Small intestine (tissue), 16 donors: ENCODE measurements at places on chromosomes 2 and 18.

DNA sequence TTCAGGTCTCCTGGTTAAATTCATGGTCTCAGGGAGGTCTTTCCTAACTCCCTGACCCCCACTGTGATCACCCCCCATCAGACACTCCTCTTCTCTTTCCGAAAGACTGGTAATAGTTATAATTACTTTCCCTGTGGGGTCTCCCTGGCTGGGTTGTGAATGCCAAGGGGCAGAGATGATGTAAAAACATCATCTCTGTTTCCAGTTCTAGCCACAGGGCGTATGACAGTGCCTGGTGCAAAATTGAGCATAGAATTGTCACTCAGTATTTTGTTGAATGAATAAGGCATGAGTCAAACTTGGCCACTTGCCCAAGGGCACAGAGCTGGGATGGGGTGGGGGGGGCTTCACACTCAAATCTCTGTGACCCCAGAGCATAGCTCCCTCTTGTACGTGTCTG lies 65.2 kb downstream of the LTBP1 start:
- no peak for DNase-seq

GRCh38 chr2:3005859-3006501 lies 371.6 kb downstream of the EIPR1 start:
- DNase-seq = no peak

- no peak for DNase-seq
Observed at GRCh38 chr2:67835266-67835665, 227.5 kb downstream of the C1D start.

DNA sequence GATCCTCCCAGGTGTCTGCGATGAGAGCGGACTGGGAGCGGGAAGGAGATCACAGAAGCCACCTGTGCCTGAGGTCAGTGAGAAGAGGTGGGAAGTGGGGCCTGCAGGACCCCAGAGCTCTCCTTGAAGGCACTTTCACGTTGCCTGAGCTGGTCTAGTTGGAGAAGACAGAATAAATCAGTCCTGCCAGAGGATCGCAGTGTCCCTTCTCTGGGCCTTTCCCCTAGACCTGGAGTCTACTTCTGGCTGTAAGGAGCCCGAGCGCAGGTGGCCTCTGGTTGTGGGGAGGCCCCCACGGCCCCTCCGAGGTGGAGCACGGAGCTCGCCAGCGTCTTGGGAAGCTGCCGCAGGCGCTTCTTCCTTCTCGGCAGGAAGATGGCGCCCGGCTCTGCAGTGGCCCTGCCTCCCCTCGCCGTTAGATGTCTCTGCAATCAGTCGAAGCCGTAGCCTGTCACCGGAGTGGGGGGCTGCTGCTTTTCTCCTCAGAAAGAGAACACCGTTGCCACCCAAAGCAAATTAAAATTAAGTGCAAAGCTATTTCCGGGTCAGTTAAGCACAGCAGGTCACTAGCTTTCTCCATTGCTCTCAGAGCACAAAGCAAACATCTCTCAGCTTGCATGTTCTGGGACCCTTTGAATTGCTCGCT lies 212.0 kb upstream of the MYT1L start:
- DNase-seq = no peak

DNA sequence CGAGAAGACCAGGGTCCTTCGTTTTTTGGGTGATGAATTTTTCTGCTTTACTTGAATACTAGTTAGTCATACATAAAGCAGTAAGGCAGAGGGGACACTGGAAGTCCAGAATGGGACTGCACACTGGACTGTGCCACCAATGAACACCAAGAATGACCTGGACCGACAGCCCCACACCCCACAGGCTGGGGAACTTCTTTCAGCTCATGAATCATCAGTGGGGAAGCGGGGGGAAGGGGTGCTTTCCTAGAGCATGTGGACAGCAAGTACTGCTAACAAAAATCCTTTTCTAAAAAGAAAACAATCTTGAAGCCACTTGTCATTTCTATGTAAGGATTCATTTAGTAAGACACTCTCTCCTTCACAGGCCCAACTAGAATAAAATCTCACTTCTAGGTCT lies 86.0 kb downstream of the DTNB start:
- no peak for DNase-seq

DNA sequence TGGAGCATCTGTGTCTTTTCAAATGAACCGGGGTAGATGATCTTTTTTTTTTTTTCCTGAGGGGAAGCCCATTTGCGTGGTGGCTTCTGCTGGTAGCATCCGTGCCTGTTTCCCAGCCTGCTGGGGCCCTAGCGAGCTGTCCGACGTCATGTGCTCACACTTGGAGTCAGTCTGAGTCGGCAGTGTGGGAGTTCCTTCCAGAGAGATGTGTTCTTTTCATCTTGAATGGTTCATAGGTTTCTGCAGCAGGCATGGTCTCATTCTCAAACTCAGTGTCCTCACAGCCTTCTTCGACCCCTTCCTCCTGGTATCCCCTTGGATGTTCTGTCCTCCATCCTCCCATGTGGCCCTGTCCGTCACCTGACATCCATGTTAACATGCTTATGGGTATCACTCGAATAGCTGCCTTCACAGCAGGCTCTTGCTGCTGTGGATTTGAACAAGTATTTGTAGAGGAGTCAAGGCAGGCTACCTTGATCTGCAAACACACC lies 51.0 kb downstream of the LDLRAD4 start:
- no peak for DNase-seq

DNA sequence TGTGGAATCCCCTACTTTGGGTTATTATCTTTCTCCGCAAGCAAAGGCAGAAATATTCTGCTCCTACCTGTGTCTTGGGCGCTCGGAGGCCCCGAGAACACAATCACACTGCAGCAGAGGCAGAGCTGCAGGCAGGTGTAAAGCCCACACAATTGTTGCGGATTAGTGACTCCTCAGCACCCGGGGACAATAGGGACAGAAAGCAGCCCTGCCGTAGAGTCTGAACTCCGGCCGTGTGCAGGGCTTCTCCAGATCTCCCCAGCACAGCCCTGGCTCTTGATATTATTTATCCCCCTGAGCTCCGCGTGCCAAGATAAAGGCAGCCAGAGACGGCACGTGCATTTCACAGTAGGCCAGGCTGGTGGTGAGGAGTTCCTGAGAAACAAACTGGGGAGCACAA lies 229.2 kb downstream of the EN1 start:
- DNase-seq = no peak

GRCh38 chr2:111046670-111047069 lies 74.0 kb upstream of the BCL2L11 start:
- DNase-seq = no peak

- DNase-seq = no peak
Observed at GRCh38 chr2:49189512-49190225, 35.4 kb upstream of the FSHR start.

GRCh38 chr2:206343816-206344215 lies 69.4 kb downstream of the ZDBF2 start:
- no peak for DNase-seq

- no peak for DNase-seq
Observed at GRCh38 chr2:225419033-225419432, 19.5 kb downstream of the NYAP2 start.

- no peak for DNase-seq
Observed at GRCh38 chr2:240873098-240873788, 4.6 kb downstream of the AGXT start.

- DNase-seq = peak; percentile 17
Observed at GRCh38 chr2:15844211-15844801, 96.0 kb upstream of the MYCN start.

GRCh38 chr18:25109484-25109883 lies 242.5 kb downstream of the ZNF521 start:
- no peak for DNase-seq

DNA sequence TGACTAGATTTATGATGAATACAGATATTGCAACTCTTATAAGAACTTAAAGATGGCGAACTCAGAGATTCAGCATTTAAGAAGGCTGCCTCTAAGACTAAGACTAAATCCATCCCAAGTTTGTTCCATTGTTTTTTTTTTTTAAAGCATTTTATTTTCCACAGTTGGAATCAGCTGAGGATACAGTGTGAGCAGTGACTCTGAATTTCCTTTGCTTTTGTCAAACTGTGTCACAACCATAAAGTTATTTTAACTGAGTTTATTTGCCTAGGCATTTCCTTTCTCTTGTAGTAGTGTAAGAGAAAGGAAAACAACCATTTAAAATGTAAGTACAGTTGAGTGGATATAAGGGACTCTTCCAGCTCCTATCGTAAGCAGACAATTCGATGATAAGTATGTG lies 63.9 kb downstream of the ZEB2 start:
- no peak for DNase-seq

DNA sequence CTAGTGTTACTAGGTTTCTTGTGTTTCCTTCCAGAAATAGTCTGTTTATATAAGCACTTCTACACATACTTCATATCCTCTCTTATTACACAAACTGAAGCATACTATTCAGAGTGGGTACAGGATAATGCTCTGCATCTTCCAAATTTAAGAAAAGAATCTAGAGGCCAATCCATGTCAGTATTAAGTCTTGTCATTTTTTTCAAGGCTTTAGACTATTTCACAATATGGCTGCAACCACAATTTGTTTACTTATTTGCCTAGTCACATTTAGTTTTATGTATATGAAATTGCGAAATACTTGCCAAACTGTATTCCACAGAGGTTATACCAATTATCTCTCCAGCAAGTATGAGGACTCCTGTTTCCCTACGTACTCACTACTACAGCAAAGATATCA lies 27.9 kb downstream of the IWS1 start:
- no peak for DNase-seq

- no peak for DNase-seq
Observed at GRCh38 chr2:144006139-144006538, 513.8 kb downstream of the ZEB2 start.

GRCh38 chr18:9968081-9968848 lies 54.4 kb downstream of the VAPA start:
- DNase-seq = no peak

DNA sequence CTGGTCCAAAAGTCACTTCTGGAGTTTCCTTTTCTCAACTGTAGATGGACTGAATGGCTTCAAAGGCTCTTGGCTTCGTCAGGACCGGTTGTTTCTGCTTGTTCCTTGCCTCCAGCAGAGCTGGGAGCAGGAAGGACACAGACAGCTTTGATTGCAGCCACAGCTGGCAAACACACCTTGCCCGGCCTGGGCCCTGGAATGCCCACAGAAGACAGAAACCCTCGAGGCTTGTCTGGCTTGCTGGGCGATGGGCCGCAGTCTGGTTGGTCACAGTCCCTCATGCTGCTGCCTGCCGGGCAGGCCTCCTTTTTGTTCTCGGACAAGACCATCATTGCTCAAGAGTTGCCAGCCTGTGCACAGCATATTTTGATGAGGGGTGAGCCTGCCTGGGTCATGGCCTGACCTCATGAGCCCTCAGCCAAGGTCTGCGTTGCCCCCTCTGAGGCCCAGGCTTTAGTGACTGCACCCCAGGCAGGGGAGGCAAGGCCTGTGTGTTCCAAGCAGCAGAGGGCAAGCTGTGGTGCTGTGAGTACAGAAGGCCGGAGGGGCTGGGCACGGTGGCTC lies 37.8 kb downstream of the ATP6V1C2 start:
- DNase-seq = peak; percentile 61

DNA sequence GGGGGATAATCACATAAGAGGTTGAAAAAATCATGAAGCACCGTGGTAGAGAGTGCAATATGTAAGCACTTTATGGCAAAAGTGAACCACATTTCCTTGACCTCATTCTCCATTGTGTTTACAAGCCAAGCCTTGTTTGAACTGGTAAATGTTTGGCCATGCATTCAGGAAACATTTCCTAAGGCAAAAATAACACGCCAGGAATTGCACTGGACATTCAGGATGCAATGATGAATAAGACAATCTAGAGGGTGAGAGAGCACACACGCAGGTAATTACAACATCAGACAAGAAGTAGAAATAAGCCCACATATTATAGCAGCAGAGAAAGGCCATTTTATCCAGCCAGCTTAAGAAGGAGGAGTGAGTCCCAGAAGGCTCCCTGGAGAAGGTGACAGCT lies 218.0 kb upstream of the OSR1 start:
- no peak for DNase-seq

DNA sequence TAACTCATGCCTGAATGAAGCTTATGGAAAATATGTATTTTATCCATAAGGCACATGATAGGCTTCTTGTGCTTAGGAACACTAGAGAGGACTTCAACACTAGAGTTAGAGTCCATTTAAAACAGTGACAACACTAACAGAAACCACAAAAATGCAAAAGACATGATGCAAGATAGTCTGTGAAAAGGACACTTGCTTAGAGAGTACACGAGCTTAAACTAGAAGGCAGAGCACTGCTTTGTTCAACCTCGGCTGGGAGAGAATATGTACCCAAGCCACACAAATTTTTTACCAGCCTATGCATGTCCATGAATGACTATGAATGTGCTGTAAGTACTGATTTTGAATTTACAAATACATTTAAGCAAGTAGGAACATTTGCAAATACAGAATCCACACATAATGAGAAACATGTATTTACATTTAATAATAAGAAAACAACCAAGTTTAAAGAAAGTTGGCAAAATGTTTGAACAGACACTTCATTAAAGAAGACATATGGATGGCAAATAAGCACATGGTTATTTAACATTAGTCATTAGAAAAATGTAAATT lies 130.6 kb downstream of the SPOPL start:
- no peak for DNase-seq

- no peak for DNase-seq
Observed at GRCh38 chr2:192159736-192160135, 35.0 kb downstream of the TMEFF2 start.

DNA sequence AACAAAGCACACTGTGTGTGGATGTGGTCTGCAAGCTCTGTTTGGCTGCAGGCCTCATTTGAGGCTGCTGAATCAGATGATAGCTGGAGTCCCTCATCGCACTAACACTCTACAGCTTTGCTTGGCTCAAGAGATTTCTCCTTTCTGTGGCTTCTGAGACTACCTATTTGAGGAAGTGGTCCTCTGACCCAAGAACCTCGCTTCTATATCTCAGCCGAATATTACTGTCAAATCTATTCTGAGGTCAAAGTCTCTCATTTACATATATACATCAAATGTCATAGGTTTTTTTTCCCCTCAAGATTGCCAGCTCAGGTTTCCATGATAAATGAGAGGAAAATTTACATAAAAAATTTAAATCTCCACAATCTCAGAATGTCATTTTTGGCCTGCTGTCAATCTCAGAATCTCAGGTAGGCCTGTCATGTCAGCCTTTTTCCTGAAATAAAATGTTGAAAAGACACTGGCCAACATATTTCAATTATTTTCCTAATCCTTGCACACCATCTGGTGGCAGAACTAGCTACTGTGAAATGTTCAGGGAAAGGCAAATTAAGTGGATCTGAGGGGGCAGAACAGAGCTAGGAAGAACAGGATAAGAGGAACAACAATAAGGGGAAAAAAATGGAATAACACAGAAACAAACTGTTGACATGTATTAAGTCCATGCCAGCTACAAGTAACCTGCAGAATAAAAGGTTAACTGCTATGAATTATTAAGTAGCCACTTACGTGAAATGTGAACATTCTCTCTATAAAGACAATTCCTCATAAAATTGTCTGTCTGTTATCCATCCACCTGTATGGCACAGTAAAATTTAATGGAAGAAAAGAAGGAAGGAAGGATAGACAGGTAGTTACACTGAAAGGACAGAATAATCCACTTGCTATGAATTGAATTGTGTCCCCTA lies 39.3 kb downstream of the AP1S3 start:
- peak; percentile 38 for DNase-seq

DNA sequence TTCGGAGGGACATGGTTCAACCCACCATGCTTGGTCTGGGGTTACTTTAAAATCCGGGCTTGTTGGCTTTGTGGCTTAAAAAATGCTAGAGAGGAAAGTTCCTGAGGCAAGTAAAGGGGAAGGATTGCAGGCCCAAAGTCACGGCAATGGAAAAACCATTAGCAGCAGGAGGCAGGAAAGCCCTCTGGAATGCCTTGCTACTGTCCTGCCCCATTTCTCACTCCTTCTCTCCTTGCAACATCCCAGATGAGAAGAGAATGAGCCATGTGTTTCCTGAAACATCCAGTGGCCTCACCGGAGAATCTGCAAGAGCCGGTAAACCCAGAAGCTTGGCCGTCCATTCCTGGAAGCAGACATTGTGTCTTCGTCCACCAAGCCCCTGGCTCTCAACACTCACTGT lies 97.4 kb upstream of the LCLAT1 start:
- DNase-seq = no peak
